Neural crest cell (in vitro differentiated cells): ENCODE measurements at places on chromosomes 3 and 15. TPM values are rescaled to one million over a fixed set of nuclear protein-coding genes. Genes with fewer than 3 reads are reported as not detected.
A peak's percentile ranks its signal among the peaks of the same experiment; 100 is the strongest.

GRCh38 chr15:78906316-78906620 is 33.6 kb downstream of the MORF4L1 start:
- H3K36me3 ChIP-seq = peaks cover 18% of the 10 kb centered on the region
- H3K4me1 ChIP-seq = peaks cover 9% of the 10 kb centered on the region
- no peak overlapping the region for H3K27ac ChIP-seq
- DNase-seq = no peak
- no peaks in the 10 kb centered on the region for H3K27me3 ChIP-seq
- no peak overlapping the region for H3K4me3 ChIP-seq

The IGSF10 gene
- total RNA-seq = not detected in 2 replicates

GRCh38 chr3:46881596-46882376 is 4.3 kb downstream of the PTH1R start:
- H3K36me3 ChIP-seq = no peaks in the 10 kb centered on the region
- DNase-seq = no peak
- peak overlapping the region; percentile 77 for H3K4me3 ChIP-seq
- H3K27me3 ChIP-seq = peaks cover 67% of the 10 kb centered on the region
- H3K27ac ChIP-seq = no peak overlapping the region

GRCh38 chr3:45060165-45060892 is 34.2 kb downstream of the CLEC3B start:
- H3K27ac ChIP-seq = no peak overlapping the region
- no peaks in the 10 kb centered on the region for H3K36me3 ChIP-seq
- H3K4me1 ChIP-seq = peaks cover 17% of the 10 kb centered on the region
- H3K27me3 ChIP-seq = no peaks in the 10 kb centered on the region

- H3K27ac ChIP-seq = peak overlapping the region; percentile 78
- no peaks in the 10 kb centered on the region for H3K36me3 ChIP-seq
- DNase-seq = no peak
- H3K4me3 ChIP-seq = peak overlapping the region; percentile 43
- H3K4me1 ChIP-seq = peaks cover 53% of the 10 kb centered on the region
Measured at GRCh38 chr3:78881501-78881900, 886.3 kb downstream of the ROBO1 start.

DNA sequence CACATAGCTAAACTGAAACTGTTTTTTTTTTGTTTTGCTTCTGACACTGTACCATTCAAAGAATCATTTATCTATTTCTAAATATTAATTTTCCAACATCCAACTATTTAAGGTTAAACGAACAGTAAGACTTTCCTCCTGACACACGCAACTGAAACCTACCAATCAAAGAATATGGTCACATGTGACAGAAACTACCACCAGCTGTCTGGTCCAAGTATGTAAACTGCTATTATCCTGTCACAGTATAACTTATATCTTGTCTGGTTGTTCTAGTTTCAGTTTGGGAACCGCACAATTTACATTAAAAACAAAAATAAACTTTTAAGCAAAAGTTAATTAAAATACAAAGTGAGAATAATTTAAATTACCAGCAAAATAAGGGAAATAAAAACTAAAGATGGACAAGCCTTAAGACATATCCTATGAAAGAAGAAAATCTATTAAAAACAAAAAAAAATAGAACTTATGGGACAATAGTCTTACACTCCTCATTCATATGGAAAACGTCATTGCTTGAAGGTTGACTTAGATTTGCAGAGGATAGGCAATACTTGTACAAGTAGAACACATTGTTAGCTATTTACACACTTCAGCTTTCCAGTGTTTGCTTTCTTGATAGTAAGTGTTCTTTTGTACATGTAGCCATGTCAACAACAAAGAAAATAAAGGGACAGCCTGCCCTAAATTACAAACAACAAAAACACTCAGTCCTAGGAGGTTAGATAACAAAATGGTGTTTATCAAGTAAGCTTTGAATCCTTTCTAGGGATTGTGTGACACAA is 26.8 kb upstream of the CHRM5 start:
- peaks cover 2% of the 10 kb centered on the region for H3K36me3 ChIP-seq
- no peak overlapping the region for H3K27ac ChIP-seq
- H3K27me3 ChIP-seq = no peaks in the 10 kb centered on the region
- no peak overlapping the region for H3K4me3 ChIP-seq

- H3K27me3 ChIP-seq = no peaks in the 10 kb centered on the region
- H3K4me3 ChIP-seq = no peak overlapping the region
- no peaks in the 10 kb centered on the region for H3K36me3 ChIP-seq
Measured at GRCh38 chr3:142983318-142983717, 18.1 kb upstream of the U2SURP start.

DNA sequence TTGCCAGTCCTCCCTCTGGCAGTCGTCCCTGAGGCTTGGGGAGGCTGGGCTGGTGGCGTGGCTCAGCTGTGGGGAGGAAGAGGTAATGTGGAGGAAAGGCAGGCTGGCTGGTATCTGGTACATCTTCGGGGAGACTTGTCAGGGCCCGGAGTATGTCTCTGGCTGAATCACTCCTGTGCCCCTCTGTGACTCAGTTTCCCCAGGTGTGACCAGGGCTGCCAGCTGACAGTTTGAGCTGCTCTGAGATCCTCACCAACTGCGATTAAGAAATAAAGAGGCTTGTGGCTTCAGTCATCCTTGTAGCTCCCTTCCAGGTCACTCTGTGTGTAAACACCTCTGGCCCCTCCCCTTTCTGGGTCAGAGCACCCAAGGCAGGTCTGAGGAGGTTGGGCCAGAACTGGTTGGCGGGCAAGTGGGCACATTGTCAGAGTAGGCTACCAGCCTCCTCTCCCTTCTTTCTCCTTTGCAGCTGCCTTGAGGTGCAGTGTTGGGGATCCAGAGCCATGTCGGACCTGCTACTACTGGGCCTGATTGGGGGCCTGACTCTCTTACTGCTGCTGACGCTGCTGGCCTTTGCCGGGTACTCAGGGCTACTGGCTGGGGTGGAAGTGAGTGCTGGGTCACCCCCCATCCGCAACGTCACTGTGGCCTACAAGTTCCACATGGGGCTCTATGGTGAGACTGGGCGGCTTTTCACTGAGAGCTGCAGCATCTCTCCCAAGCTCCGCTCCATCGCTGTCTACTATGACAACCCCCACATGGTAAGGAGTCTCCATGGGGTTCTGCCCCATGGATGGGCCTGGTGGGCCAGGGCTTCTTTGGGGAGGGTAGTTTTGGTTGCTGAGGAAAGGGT is 3.0 kb downstream of the TEX264 start:
- DNase-seq = no peak
- H3K4me1 ChIP-seq = peaks cover 36% of the 10 kb centered on the region
- peaks cover 2% of the 10 kb centered on the region for H3K27me3 ChIP-seq
- peaks cover 6% of the 10 kb centered on the region for H3K36me3 ChIP-seq
- H3K4me3 ChIP-seq = peak overlapping the region; percentile 86

The LYZL4 gene
- total RNA-seq = not detected in 2 replicates

DNA sequence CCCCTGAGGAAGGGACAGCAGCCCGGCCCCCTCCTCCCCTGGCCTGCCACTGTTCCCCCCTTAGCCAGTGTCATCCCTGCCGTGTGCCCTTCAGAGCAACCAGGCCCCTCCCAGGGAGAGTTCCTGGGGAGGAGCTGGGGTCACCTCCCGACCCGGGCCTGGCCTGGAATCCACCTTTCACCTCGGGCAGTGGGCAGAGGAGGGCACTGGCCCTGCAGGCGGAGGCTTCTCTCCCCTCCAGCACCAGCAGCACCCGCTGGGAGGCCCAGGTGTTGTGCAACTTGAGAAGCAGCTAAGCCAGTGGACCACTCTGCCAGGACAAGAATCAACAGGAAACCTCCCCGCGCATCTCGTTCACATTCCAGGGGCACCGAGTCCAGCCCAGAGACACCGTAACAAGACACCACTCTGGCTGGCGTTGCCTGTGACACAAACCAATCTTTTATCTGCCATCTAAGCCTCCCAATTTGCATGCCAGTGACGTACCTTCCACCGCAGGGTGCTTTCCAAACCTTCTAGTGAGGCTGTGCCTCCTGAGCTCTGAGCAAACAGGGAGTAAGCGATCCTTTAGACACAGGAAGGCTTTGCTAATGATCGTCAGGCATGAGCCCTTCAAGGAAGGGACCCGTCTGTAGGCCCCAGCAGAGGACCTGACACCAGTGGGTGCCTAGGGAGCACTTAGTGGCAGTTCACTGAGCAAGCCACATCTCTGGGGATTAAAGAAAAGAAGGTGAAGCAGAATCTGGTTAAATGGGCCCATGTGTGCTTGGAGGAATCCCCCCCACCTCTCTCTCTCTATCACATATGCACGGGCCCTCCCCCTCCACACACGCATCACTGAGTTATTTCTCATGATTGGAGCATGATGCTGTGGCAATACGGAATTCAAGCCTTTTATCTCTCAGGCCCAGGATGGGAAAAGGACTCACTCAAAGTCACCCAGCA is 98.9 kb upstream of the TLE3 start:
- H3K27ac ChIP-seq = peak overlapping the region; percentile 11
- peaks cover 9% of the 10 kb centered on the region for H3K27me3 ChIP-seq
- H3K4me1 ChIP-seq = peaks cover 40% of the 10 kb centered on the region
- no peaks in the 10 kb centered on the region for H3K36me3 ChIP-seq
- peak overlapping the region; percentile 2 for H3K4me3 ChIP-seq

DNA sequence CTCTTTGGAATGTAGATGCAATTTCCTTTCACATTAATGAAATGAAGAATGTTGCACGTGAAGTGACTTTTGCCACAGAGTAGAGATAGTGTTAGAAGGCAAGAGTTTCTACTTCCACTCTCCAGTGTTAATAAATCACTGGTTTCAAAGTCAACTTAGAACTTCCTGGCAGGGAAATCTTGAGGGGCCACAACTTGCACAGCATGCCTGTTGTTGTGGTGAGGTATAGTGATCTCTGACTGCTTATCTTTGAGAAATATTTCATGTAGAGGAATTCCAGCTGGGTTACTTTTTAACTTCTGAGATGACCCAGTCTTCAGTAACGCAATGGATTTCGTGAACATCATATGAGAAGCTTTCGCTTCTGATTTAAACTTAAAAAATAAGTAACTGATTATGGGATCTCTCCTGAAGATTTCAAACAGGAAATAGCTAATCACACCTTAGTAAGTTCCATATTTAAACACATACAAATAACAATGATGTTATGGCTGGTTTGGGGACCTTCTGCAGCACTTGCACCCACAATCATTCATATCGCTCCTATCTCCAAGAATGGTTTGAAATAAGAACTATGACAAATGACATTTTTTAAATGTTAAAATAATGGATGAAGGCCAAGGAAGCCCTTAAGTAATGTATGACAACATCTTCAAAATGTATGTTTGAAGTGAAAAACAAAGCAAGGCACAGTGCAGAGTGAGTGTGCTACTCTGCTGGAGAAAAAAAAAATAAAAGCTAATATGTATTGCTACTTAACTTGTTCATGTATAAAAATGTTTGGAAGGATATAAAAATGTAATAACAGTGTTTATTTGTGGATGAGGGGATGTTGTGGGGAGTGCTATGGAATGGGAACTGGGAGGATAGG is 726.5 kb upstream of the NECTIN3 start:
- H3K4me1 ChIP-seq = no peaks in the 10 kb centered on the region
- no peak overlapping the region for H3K27ac ChIP-seq
- no peak for DNase-seq
- no peaks in the 10 kb centered on the region for H3K36me3 ChIP-seq
- no peaks in the 10 kb centered on the region for H3K27me3 ChIP-seq

The RBP2 gene
- total RNA-seq = not detected in 2 replicates

GRCh38 chr15:63918901-63919348 is 85.2 kb upstream of the HERC1 start:
- H3K27me3 ChIP-seq = no peaks in the 10 kb centered on the region
- no peaks in the 10 kb centered on the region for H3K36me3 ChIP-seq
- H3K27ac ChIP-seq = no peak overlapping the region
- H3K4me1 ChIP-seq = peaks cover 25% of the 10 kb centered on the region
- no peak for DNase-seq

- H3K27me3 ChIP-seq = no peaks in the 10 kb centered on the region
- peak overlapping the region; percentile 66 for H3K4me3 ChIP-seq
- H3K27ac ChIP-seq = no peak overlapping the region
- H3K4me1 ChIP-seq = peaks cover 11% of the 10 kb centered on the region
- no peaks in the 10 kb centered on the region for H3K36me3 ChIP-seq
- no peak for DNase-seq
Measured at GRCh38 chr3:186772281-186772694, 11.1 kb upstream of the EIF4A2 start.

DNA sequence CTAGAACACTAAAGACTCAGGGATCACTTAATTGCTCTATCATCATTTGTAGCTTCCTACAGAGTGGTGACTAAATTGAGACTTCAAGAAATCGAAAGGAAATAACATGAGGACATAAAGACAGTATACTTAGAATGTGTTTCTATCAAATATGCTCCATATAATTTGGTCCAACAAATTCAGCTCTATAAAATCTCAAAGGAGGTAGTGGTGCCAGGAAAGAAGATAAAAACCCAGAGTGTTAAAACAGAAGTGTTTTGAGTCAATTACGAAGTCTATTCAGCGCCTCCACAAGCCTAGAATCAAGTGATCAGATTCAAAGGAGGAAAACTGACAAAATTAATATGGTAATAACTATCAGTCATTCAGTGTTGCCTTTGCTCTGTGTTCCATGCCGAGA is 22.9 kb downstream of the MAGI1 start:
- no peaks in the 10 kb centered on the region for H3K4me1 ChIP-seq
- DNase-seq = no peak
- H3K4me3 ChIP-seq = no peak overlapping the region
- no peak overlapping the region for H3K27ac ChIP-seq
- no peaks in the 10 kb centered on the region for H3K36me3 ChIP-seq

DNA sequence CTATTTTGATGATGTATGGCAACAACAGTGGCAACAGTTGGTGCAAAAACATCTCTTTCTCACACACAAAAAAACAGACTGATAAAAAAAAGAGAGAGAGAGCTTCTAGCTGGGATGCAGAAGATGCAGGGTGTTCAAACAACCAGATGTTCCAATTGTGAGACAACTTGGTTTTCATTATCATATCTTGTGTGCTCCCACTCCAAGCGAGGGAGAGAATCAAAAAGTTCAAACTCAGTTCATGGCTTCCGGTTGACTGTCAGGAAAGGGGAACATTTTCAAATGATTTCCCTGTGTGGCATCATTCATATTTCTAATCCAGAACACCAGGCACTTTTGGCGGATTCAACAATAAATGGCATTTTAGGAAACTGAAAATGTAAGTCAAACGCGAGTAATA is 72.1 kb downstream of the RSL24D1 start:
- no peak for DNase-seq
- H3K4me3 ChIP-seq = no peak overlapping the region
- no peak overlapping the region for H3K27ac ChIP-seq
- H3K4me1 ChIP-seq = no peaks in the 10 kb centered on the region
- peaks cover 6% of the 10 kb centered on the region for H3K27me3 ChIP-seq
- no peaks in the 10 kb centered on the region for H3K36me3 ChIP-seq

- H3K36me3 ChIP-seq = no peaks in the 10 kb centered on the region
- peak overlapping the region; percentile 59 for H3K27ac ChIP-seq
- H3K4me1 ChIP-seq = peaks cover 15% of the 10 kb centered on the region
- no peak for DNase-seq
- H3K4me3 ChIP-seq = peak overlapping the region; percentile 20
Measured at GRCh38 chr3:85258819-85259218, 300.0 kb downstream of the CADM2 start.

The CLDN16 gene
- not detected in 2 replicates for total RNA-seq

GRCh38 chr3:127767126-127767525 is 55.2 kb downstream of the MGLL start:
- no peak overlapping the region for H3K4me3 ChIP-seq
- no peaks in the 10 kb centered on the region for H3K27me3 ChIP-seq
- peaks cover 20% of the 10 kb centered on the region for H3K4me1 ChIP-seq
- DNase-seq = no peak

The MTFMT gene
- 18.8 and 20.5 TPM in 2 replicates for total RNA-seq

The FGD5 gene
- 0.27 and 0.61 TPM in 2 replicates for total RNA-seq
